ENCODE measurements at places on chromosomes 3 and 15.

GRCh38 chr3:45606991-45607712 is 12.6 kb downstream of the LIMD1 start:
- no peak for DNase-seq

- no peak for DNase-seq
Observed at GRCh38 chr15:81653259-81653658, 279.2 kb upstream of the TMC3 start.

DNA sequence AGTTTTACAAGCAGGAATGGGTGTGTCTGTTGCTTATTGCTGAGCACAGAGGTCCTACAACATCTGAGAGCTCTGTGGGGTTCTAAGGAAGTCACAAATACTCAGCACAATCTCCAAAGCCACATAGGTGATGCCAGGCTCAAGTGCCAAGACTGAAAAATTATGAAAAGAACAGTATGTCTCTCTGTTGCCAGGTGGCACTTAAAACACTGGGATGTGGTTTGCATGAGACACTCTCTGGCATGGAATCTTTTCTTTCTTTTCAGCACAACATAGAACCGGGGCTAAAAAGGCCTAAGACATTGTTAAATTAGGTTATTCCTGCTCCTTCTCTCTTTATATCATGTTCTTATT is 127.3 kb upstream of the PRICKLE2 start:
- DNase-seq, result no peak

GRCh38 chr3:21744793-21745192 is 6.2 kb downstream of the ZNF385D start:
- DNase-seq, result no peak

DNA sequence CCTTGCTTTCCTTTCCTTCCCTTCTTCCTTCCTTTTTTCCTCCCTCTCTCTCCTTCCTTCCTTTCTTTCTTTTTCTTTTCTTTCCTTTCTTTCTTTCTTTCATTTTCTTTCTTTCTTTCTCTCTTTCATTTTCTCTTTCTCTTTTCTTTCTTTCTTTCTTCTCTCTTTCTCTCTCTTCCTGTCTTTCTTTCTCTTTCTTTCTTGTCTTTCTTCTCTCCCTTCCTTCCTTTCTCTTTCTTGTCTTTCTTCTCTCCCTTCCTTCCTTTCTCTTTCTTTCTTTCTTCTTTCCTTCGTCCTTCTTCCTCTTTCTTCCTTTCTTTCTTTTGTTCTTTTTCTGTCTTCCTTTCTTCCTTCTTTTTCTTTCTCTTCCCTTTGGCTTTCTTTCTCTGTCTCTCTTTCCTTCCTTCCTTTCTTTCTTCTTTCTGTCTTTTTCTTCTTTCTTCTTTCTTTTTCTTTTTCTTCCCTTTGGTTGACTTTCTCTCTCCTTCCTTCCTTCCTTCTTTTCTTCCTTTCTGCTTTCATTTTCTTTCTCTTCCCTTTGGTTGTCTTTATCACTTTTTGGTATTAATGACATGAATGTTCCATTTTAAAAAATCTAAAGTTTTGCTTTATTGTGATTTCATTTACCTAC is 496.4 kb upstream of the CBLB start:
- DNase-seq, result no peak

GRCh38 chr15:73328149-73328820 is 40.5 kb downstream of the HCN4 start:
- no peak for DNase-seq

GRCh38 chr3:79506751-79507150 is 261.0 kb downstream of the ROBO1 start:
- no peak for DNase-seq

DNA sequence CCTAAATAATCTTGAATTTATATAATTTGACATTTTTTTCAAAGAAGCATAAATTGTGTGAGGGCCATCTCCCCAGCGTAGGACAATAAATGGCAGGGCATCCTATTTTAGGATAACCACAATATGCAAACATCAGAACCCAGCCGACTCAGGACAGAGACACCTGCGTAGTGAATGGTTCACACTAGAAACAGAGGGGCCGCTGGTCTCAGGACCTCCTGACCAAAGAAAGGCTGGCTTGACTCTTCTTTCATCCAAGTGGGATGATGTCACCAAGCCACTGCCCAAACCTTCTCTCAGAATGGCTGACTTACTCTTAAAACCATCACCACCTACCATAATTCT is 162.1 kb downstream of the FOXP1 start:
- DNase-seq, result no peak

DNA sequence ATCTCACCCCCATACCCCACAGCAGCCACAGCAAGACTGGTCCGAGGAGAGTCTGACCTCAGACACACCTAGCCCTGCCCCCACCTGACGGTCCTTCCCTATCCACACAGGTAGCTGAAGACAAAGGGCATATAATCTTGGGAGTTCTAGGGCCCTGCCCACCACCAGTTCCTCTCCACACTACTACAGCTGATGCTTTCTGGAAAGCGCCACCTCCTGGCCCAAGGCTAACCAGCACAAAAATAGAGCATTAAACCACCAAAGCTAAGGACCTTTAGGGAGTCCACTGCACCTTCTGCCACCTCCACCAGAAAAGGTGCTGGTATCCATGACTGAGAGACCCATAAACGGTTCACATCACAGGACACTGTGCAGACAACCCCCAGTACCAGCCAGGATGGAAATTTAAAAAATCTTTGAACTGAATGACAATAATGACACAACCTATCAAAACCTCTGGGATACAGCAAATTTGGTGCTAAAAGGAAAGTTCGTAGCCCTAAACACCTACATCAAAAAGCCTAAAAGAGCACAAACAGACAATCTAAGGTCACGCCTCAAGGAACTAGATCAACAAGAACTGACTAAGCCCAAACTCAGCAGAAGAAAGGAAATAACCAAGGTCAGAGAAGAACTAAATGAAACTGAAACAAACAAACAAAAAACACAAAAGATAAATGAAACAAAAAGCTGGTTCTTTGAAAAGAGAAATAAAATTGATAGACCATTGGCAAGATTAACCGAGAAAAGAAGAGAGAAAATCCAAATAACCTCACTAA is 122.1 kb upstream of the TPRG1 start:
- DNase-seq, result no peak

GRCh38 chr3:26984416-26985390 is 362.1 kb downstream of the LRRC3B start:
- no peak for DNase-seq

GRCh38 chr15:84992157-84992944 is 10.7 kb downstream of the PDE8A start:
- DNase-seq, result peak; percentile 46

DNA sequence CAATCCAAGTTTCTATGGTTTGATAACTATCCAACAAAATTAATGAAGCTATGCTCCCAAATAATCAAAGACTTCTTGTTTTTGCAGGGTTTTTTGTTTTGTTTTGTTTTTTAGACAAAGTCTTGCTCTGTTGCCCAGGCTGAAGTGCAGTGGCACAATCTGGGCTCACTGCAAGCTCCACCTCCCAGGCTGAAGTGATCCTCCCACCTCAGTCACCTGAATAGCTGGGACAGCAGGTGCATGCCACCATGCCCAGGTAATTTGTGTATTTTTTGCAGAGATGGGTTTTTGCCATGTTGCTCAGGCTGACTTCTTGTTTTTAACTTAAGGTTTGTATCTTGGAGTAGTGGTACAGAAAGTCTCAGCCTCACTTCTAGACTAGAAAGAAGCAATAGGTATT is 11.0 kb upstream of the GATM start:
- DNase-seq, result no peak

DNA sequence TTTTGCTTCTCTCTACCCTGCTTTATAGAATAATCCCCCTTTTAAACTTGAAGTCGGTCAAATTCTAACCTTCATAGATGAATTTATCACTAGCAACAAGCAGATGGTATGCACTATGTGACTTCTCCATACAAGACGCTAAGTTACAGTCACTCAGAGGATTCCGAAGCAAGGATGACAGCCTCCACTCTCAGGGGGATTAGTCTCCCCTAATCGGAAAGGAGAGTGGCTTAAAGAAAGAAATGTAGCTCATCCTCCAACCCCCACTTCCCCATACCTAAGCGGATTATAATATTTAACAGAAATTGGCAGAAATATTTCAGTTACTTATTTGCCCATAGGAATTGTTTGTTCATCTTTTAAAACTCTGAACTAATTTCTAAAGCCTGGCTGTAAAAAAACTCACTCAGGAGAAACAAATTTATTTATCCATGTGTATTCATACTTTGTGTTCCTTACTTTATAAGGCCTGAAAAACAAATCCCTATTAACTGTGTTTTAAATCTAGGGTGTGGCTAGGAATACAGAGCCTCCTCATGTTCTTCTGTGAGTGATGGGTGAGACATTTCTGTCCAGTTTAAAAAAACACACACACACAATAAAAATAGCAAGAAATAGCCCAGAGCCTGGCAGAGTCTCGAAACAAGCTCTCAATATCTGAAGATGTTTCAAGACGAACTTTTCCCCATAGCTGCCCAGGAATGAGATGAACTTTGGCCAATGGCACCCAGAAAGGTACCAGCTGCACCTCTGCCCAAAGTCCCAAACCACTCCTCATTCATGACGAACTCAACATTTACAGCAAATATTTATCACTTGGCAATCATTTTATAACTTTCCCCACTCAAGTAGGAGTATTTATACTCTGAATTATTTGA is 18.7 kb downstream of the SIAH2 start:
- DNase-seq, result no peak

GRCh38 chr15:40322531-40323238 is 807 bp upstream of the INAFM2 start:
- DNase-seq, result no peak

- no peak for DNase-seq
Observed at GRCh38 chr3:73459711-73460110, 165.0 kb downstream of the PDZRN3 start.

DNA sequence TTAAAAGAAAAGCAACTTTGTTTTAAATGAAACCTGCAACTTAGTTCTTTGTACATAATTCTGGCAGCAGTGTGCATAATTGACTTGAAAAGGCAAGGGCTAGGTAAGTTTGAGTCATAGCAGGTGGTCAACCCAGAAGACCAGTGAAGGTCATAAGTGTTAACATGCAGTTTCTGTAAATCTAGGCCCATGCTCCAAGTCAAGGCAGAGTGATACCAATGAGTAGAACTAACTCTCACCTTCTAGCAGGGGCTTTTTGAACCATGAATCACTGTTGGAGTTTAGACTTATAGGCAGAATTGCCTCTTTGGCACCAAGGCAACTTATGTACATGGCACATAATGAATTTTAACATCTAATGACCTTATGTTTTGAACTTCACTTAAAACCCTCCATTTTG is 29.5 kb upstream of the IL20RB start:
- no peak for DNase-seq

DNA sequence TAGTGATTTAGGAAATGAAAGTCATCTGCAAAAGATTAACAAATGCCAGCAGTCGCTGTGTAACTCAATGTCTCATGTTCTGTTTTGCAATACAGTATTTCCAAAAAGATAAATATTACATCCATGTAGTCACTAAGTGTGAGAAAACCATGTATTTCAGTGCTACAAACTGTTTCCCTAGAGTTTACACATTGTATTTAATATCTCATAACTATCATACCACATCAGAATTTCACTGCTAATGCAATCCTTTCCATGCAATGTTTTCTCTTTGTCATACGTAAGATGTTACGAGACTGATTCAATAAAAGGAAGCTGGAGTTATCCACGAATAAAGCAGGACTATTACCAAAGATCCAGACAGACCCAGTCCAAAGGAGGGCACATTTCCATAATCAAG is 269.4 kb downstream of the GBE1 start:
- no peak for DNase-seq

- no peak for DNase-seq
Observed at GRCh38 chr15:92613841-92614240, 41.7 kb downstream of the FAM174B start.

DNA sequence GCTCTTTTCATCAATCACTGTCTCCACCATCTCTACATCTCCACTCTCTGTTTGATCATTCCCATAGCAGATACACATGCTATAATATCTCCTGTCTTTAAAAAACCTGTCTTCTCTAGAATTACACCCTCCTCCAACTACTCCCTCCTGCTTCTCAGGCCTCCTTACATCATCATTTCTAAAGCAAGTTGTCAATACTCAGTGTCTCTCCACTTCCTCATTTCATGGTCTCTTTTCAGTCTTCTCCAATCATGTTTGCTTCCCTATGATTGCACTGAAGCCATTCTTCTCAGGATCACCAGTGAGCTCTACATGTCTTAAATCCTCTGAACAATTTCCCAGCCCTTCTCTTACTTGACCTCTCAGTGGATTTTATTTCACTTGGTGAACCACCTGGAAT is 87.0 kb upstream of the ZNF280D start:
- DNase-seq, result no peak

GRCh38 chr15:80547264-80547663 is 143.1 kb downstream of the ARNT2 start:
- no peak for DNase-seq

GRCh38 chr15:31517711-31518110 is 191.1 kb downstream of the KLF13 start:
- DNase-seq, result no peak

DNA sequence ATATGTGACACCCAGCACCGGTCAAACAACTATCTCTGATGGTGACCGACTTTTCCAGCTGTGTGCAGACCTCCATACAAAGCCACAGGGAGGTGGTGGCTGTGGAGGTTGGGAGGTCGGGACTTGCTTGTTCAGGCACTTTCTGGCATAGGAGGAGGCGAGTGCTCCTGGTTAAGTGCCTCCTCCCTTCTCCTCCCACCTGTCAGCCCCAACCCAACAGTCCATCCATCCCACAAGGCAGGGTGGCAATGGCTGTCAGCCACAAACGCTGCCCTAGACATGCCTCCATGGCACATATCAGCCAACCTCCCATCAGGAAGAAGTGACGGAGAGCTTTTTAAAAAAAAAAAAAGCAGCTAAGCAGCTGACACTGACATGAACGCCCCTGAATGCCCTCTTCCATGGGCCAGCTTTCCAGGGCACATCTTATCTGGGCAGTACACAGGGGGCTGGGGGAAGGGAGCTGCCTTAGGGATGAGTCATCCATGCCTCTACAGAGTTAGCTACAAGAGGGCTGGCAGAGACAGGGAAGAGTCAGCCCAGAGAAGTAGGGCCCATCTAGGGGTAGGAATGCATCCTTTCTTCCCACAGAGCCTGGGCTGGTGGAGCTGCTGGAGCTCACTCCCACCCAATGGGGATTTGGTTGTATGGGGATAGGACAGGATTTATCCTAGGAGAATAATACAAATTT is 41.2 kb downstream of the CCDC12 start:
- no peak for DNase-seq

DNA sequence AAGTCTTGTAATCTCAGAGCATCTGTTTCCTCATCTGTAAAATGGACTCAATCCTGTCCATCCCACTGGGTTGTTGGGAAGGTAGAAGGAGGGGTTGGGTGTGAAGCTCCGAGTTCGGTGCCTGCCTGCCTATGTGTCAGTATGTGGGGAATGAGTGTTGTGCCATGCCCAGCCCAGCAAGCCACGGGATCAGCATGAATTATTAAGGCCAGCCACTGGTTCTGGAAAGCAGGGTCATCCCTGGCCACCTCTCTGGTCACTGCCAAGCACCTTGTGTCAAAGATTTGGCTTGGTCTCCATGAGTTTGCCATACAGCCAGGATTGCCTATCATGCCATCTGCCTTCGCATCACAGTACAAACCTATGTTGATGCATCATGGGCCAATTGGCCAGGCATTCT is 11.5 kb downstream of the TM6SF1 start:
- DNase-seq, result no peak

GRCh38 chr3:133081016-133081415 is 42.8 kb downstream of the TMEM108 start:
- no peak for DNase-seq

Measured in stimulated activated CD8-positive, alpha-beta memory T cell treated with anti-CD3 and anti-CD28 coated beads, Interleukin-15, amount 100 ng/mL, for 48 hours (primary cell).